ENCODE measurements at places on chromosomes 6 and 20.
A peak's percentile ranks its signal among the peaks of the same experiment; 100 is the strongest.

DNA sequence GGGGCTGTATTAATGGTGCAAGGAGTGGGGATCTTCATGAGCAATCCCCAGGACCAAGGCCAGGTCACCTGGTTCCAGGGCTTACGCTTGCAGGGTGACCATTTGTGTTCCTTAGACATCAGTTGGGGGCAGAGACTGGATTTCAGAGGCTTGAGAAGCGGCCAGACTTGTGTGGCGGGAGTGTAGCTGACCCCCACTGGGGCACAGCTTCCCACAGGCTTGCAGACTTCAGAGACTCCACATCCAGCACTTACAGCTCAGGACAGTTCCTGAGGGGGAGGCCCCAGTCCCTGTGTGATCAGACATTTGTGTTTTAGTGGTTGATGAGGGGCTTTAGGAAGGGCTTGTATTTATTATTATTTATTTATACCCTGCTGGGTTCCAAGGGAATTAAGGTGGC is 15.3 kb downstream of the TJAP1 start:
- no peak for DNase-seq

DNA sequence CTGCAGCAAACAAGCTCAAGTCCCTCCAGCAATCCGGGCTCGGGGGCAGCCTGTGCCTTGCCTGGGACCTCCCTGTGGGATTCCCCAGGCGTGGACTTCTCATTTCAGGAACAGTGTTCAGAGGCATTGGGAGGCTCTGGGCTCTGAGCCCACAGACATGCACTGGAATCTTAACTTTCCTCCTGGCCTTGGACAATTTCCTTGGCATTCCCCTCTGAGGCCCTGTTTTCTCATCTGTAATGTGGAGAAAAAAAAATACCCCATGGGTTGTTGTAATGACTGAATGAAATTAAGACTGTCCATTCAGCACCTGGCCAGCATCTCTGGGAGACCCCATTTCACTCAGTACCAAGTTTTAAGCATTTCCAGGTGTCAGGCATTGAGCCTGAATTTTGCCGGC is 17.6 kb downstream of the BPIFB4 start:
- DNase-seq, result peak; percentile 68

- DNase-seq, result no peak
These were observed 4.9 kb upstream of the UBE2J1 start for GRCh38 chr6:89357390-89357789.

GRCh38 chr20:43477193-43477592 is 19.5 kb downstream of the SRSF6 start:
- DNase-seq, result peak; percentile 38

DNA sequence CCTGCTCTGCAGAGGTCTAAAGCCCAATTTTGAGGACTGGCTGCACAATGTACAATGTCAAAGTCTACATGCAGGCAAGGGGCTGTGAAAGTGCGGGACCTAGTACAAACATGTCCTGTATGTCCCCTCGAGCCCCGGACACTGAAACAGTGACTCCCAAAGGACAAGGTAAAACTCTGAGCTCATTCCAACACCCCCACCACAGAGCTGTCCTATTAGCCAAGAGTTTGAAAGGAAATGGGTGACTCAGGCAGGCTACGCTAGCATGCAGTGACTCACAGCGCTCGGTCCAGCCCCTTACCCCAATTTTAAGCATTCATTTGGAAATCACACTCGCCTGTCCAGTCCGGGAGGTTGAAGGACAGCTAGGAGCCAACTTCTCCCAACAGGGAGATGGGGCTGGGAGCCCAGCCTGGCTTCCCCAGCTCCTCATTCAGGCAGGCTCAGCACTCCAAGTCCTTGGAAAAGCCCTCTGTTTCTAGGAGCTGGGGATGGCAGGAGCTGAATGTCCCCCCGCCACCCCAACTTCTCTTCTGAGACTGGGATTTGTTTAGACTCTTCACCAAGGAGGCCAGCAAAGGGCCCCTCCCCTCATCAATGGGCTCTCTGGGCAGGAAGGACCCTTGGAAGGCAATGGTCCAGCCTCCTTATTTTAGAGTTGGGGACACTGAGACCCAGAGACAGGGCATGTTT is 3.9 kb downstream of the SDC4 start:
- no peak for DNase-seq

GRCh38 chr6:124393536-124393935 is 568.7 kb upstream of the RNF217 start:
- DNase-seq, result no peak

GRCh38 chr20:62561948-62562347 is 80.4 kb upstream of the SLCO4A1 start:
- DNase-seq, result no peak

- DNase-seq, result no peak
These were observed 30.5 kb downstream of the TFAP2B start for GRCh38 chr6:50848989-50849795.

GRCh38 chr20:2468581-2469407 is 1.8 kb downstream of the SNRPB start:
- DNase-seq, result no peak

- DNase-seq, result no peak
These were observed 104.8 kb downstream of the ELOVL4 start for GRCh38 chr6:79842376-79843040.

GRCh38 chr20:33667676-33668465 is 1.1 kb downstream of the ACTL10 start:
- DNase-seq, result peak; percentile 88

DNA sequence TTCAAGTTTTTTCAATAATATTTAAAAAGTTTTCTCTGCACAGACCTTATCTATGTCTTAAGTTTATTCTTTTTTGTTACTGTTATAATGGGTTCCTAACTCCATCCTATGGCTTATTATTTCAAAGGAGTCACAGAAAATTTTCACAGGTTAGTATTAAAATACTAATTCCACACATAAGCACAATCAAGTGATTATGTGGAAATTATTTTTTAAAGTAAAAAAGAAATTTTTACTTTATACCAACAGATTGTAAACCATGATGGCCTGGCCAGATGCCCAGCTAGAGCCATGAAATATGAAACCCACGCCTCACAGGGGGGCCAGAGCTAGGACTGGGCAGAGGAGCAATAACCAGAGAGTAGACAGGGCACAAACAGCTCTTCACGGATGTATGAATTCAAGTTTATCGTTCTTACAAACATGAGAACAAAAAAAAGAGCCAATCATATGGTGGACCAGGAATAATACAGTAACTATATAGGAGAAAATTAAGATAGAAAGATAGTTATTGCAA is 34.0 kb downstream of the NUDT3 start:
- peak; percentile 57 for DNase-seq

DNA sequence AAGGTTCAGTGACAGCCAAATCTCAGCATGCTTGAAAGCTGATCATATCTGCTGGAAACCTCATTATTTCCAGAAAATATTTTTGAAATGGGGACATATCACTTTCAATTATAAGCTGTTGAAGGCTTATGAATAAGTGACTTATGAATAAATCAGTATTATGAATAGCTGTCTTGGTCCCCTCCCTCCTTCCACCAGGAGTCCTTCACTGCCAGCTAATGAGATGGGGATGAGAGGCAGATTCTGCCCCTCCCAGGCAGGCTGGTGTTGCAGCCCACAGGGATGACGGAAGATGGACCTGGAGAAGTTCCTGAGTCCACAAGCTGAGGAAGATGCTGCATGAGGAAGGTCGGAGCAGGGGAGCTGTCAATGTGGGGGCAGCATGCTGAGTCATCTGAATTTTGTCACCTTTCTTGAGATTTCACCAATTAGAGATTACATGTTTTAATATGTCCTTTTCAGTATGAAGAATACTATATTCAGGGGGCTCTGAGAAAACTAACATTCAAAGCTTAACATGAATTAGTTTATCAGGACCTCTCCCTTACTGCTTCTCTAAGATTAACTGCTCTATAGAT is 112.2 kb downstream of the DTNBP1 start:
- no peak for DNase-seq

- DNase-seq, result no peak
These were observed 45.4 kb upstream of the ZFAND3 start for GRCh38 chr6:37774028-37774680.

DNA sequence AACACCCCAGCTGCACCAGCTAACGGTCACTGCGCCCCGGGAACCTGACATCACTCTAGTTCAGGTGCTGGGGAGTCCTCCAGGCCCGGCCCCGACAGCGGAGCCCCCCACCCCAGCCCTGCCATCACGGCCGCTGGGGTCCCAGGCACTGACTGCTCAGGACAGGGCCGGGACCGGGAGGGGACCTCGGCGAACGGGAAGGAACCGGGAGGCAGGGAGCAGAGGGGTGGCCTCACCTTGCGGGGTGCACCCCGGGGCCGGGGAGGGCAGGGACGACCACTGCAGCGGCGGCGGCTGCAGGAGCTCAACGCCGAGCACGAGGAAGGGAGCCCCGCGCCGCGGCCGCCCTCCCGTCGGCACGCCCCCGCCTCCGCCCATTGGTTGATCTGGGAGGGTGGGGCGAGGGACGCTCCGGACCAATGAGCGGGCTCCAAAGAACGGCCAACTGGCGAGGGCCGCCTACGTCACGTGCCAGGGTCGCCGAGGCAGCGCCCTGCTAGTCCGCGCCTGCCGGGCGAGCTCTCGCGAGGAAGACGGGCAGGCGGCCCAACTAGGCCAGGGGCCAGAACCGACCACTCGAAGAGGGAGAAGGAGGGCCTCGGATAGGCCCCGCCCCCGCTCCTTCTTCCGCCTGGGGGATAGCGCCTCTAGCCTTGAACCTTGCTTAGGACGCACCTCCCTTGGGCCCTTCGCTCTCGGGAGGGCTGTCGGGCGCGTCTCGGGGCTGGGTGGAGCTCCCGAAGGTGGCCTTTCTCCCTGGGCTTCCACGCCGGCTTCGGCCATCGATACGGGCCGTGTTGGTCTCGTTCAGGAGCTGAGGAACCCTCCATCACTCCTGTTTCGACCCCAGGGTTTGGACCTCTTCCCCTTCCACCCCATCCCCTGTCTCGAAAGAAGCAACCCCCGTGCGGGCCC is at the start of gene ADISSP:
Gene ADISSP (minus strand): TSS at position 327 of the 915 bp plus-strand sequence. CDS start 7,653 bp downstream, outside the sequence.
- peak; percentile 99 for DNase-seq

DNA sequence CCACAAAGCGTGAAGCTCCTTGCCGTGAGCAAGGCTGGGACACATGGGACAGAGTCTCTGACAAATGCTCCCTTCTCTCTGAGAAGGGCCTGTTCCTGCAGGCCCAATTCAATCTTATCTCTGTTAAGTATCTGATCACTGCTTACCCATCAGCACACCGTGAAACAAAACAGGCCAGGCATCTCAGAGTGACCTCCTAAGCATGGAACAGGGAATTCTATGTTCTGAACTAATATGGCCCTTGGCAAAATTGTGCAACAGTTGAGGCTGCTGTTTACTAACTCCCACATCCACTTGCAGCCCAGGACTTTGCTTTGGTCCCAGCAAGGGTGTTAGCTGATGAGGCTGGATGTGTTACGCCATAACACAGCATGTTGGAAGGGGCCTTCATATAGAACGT is 79.2 kb downstream of the GCLC start:
- no peak for DNase-seq

- DNase-seq, result no peak
These were observed 157.8 kb downstream of the MYO6 start for GRCh38 chr6:75906871-75907270.

DNA sequence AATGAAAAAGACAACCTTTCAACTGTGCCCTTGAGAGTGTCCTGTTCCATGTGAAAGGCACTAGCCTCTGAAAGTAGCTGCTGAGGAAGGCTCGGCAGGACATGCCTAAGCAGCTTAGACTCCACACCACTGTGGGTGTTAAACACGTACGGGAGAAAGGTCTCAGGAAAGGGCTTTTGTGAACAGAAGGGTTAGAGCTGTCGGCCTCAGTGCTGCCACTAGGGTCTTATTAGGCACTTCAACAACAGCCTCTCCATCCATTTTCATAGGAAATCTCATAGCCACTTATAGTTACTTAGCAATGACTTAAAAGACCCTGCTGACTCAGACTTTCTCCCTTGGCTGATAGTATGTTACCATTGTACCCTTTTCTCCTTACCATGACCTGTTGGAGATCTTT is 662.8 kb downstream of the TBC1D32 start:
- no peak for DNase-seq

DNA sequence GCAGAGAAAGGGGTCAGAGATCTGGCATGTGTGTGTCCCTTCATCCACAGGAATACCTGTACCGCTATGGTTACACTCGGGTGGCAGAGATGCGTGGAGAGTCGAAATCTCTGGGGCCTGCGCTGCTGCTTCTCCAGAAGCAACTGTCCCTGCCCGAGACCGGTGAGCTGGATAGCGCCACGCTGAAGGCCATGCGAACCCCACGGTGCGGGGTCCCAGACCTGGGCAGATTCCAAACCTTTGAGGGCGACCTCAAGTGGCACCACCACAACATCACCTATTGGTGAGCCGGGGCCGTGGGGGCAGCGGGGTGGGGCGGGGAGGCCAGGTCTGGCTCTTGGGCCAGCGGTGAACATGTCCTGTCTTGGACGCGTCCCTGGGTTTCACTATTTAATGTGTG is 1.1 kb downstream of the MMP9 start:
- DNase-seq, result no peak
